H1 (cell line): ENCODE measurements at places on chromosomes 2 and 18. TPM values are rescaled to one million over a fixed set of nuclear protein-coding genes. Genes with fewer than 3 reads are reported as not detected.

DNA sequence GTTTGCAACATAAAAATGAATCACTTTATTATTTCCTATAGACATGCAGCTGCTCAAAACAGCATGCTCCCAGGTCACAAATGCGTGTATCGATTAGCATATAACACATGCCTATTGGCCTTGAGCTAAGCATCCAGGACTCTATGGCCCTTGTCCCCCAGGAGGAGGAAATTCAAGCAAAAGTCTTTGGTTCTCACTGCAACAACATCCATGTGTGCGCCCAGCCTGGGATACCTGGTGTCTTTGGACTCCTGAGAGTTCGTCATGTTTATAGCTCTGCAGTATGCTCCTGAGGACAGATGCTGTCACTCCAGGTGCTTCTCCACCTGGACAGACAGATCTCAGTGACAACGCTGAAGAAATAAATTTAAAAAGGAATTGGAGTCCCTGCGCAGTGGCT is 284.6 kb downstream of the PHLPP1 start:
- DNase-seq: no peak

The ASXL3 gene
- total RNA-seq: 1.3 TPM in 2 replicates

GRCh38 chr2:168312036-168312822 is 64.8 kb upstream of the STK39 start:
- no peak for DNase-seq

DNA sequence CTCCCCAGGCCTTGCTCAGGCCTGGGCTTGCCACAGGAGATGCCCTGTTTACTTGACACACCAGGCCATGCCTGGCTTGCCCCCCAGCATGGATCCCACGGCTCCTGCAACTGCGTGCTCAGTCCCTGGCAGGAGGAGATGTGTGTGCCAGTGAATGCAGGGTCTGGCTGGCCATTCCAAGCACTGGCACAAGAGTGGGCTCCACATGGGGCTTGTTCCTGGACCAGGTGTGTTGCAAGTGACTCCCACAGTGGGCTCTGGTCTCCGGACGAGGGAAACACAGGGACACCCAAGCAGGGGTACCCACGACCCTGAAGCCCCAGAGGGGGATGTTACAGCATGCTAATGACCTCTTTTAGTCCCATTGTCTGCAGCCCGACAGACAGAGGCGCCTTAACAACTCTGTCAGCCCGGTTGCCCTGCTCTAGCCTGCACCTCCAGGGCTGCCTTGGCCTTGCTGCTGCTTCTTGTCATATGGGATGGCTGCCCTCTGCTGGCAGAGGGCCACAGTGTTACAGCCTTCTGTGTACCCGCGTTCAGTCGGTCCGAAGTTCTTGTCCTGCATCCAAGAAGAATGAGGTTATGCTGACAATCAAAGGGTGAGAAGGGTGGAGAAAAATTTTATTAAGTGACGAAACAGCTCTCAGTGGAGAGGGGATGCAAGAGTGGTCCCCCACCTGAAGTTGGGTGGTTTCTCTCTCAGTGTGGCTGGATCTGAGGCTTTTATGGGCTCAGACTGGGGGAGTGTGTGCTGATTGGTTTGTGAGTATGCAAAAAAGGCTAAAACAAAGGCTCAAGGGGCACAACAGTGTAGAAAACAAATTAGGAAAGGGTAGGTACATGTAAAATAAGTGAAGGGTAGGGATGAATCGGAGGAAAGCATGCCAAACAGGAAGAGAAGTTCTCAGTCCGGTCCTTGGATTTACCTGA is 180.4 kb downstream of the MBD5 start:
- peak; percentile 84 for DNase-seq

The CCDC68 gene
- total RNA-seq: 0.80 and 0.92 TPM in 2 replicates

DNA sequence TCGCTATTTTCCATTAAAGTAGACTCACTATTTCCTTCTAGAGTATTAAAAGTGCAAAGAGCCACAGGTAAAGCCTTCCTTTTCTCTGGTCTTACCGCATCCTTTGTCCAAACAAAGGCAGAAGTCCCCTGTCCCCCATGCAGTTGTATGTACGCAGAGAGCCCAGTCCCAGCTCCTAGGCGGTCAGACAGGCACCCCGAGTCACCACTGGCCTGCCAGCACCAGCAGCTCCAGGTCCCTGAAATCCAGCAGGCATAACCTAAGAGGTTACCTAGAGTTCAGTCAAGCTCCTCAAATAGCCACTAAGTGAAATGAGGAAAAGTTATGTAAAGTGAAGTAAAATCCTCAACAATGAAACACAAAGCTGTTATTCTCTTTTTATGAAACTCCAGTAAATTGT is 60.4 kb upstream of the TWIST2 start:
- no peak for DNase-seq

The PSTPIP2 gene
- total RNA-seq: 2.4 and 2.7 TPM in 2 replicates

The PLGLB1 gene
- total RNA-seq: 0.54 TPM in 1 of 2 replicates, not detected in the other

The CCDC85A gene
- 0.48 TPM in 1 of 2 replicates, not detected in the other for total RNA-seq

GRCh38 chr2:17830053-17831034 is 14.1 kb downstream of the MSGN1 start:
- DNase-seq: peak; percentile 99

GRCh38 chr2:223217373-223217772 is 165.4 kb downstream of the KCNE4 start:
- DNase-seq: no peak

The C1GALT1C1L gene
- total RNA-seq: not detected in 2 replicates

The PNO1 gene
- total RNA-seq: 33.2 and 34.7 TPM in 2 replicates

GRCh38 chr2:3595985-3596384 is 1.1 kb downstream of the COLEC11 start:
- DNase-seq: no peak

DNA sequence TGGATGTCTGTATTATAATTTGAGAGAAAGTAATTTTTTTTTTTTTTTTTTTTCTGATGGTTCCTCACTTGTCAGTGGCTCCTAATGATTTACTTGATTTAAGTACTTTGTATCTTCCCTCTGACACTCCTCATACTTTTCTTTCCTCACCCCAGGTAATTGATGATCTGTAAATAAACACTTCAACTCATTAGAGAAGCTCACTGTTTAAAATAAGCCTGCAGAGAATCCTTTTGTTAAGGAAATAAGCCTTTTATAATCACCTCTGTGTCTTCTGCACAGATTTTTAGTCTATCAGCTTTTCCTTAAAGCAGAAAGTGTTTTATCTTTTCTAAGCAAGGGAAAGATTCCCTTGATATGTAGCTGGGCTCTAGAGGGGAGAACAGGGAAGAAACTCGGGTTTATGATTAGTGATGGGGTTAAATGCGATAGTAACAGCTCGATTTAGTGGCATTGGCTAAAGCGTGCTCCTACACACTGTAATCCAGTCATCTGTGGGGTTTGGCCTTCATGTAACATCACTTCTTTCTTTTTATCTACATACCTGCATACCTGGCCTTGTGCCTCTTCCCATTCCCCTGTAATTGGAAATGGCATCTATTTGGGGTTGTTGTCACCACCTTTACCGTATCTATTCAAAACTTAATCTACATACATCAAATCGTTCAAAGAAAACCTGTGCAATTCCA is 60.1 kb upstream of the LRRTM1 start:
- DNase-seq: no peak

DNA sequence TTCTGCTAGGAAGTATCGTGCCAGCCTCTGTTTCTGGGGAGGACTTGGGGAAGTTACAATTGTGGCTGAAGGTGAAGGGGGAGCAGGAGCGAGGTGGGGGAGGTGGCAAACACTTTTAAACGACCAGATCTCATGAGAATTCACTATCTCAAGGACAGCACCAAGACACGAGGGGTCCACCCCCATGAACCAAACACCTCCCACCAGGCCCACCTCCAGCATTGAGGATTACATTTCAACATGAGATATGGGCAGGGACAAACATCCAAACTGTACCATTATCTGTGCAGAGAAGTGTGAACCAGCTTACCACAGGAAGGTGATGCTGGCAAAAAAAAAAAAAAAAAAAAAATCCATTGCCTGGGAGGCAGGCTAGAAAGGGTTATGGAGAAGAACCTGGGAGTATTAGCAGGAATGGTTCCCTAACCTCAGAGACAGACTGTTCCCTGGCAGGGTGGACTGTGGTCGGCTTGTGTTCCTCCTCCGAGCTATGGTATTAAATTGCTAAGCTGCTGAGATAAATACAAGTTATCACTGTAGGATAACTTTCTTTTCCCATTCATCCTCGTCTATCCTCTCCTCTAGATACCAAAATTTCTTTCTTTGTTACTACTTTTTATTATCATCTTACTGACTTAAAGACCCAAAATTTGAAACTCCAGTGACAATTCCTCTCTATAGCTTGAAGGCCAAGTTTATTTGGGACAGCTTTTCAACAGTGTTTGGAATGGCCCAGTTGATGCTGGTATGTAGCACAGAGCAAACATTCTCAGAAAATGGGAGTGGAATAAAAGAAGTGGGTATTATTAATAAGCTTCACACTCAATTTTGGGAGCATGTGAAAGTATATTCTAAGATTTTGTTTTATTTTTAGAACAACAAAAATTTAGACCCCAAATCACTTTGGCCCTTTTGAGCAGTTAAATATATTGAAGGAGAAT is 73.7 kb upstream of the MAP3K20 start:
- no peak for DNase-seq

- no peak for DNase-seq
These were observed 65.4 kb downstream of the TACR1 start for GRCh38 chr2:75133621-75134570.

GRCh38 chr2:127670055-127670956 is 5.0 kb downstream of the LIMS2 start:
- DNase-seq: no peak
